ENCODE measurements at places on chromosomes 16 and 17.

DNA sequence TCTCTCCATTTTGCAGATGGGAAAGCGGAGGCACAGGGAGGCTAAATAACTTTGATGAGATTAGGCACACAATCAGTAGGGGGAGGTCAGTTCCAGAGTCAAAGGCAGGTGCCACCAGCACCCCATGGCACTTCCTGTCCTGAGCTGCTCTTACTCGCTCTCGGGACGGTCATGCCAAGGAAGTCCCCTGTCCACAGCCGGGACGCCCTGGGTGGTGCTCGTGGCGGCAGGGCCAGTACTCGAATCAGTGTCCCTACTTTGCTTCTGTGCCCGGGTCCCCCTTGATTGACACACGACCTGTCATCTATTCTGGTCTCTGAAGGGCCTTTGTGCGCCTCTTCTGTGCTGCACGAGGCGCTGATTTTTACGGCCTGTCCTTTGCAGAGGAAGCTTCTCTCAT is 31.3 kb downstream of the IRF8 start:
- DNase-seq, result no peak

DNA sequence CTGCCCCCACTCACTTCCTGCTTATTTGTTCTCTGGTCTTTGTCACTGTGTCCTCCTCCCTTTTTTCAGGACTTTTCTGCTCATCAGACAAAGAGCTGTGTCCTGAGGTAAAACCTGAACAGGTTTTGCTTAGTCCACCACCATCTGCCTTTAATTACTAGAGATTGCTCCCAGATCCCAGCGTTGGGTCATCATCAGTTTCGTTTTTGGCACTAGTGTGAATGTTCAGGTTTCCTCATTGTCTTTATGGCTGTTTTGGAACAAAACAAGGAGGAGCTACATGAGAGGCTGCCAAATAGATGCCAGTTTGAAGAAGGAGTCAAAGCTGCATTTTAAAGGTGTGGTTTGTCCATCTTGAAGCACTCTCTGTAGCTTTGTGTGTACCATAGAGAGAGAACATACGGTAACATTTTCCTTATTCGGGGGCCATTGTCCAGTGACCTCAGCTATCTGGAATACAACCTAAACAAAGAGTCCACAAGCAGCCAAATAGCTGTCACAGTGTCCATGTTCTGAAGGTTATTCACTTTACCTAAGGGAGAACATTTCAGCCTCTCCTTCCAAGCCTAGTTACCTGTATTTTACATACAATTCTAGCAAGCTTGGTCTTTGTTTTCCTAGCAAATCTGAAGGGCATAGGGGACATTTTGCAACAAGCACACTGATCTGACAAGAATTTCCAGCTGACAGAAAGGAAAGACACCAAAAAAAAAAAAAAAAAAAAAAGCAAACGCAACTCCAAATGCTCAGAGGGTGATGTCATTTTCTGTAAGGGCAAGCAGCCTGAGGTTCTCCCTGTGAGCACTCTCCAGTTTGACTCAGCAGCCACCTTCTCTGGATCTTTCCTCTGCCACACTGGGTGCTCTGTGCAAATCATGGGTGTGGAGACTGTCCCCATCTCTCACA is 196.1 kb downstream of the NTN1 start:
- DNase-seq, result no peak

DNA sequence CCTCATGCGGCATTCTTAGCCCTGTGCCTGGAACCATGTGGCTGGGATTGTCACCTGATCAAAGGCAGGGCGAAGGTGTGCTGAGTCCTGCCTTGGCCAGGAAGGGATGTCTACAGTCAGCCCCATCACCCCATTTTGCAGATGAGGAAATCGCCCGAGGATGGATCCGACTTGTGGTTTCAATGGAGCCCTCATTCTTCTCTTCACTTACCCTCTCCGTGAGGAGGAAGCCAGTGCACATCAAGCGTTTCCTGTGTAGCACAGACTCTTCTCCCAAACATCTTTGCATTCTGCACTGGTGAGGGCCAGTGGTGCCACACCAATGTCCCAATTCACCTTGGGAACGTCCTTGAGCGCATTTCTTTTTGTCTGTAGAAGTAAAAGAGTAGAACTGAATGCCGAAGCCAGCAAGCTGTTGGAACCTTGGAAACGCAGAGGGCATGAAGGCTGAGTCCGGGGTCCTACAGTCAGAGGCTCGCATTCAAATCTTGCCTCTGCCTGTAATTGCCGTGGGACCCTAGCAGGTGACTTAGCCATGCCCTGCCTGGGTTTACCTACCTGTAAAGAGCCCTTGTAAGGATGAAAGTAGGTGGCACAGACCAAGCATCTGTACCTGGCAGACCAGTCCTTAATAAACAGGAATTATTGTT is 85.4 kb downstream of the IRF8 start:
- no peak for DNase-seq

DNA sequence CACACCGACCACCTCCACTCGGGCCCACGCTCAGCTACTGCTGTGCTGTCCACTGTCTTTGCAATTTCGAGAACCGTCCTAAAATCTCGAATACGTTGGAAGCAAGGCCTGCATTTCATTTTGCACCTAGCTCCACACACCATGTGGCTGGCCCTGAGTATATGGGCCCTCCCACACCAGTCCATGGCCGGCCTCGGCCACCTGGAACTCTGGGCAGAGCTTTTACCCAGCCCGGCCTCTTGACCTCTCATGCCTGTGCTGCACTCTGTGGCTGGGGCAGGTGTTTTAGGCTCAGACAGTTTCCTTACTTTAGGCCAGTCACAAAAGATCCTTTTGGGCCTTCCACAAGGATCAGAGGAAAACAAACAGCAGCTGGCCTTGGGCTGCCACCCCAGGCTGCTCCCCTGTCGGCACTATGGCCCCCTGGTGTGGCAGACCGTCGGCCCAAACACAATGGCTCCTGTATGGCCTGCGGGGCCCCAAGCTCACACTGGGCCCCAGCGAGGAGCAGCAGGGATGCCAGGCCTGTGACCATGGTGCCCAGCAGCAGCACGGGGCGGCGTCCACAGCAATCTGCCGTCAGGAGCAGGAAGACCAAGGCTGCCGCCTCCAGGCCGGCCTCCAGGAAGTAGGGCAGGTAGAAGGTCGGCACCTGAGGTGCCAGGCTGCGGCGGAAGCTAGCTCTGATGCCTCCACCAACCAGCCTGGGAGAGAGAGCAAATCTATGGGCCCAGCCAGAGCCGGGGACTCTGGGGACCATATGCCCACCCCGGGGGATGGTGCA is 2.5 kb downstream of the SLC22A31 start:
- DNase-seq, result no peak

- peak; percentile 54 for DNase-seq
Observed at GRCh38 chr17:48357779-48358602, 72.0 kb downstream of the SKAP1 start.

- DNase-seq, result no peak
Observed at GRCh38 chr16:30738984-30739951, 9.0 kb upstream of the PHKG2 start.

DNA sequence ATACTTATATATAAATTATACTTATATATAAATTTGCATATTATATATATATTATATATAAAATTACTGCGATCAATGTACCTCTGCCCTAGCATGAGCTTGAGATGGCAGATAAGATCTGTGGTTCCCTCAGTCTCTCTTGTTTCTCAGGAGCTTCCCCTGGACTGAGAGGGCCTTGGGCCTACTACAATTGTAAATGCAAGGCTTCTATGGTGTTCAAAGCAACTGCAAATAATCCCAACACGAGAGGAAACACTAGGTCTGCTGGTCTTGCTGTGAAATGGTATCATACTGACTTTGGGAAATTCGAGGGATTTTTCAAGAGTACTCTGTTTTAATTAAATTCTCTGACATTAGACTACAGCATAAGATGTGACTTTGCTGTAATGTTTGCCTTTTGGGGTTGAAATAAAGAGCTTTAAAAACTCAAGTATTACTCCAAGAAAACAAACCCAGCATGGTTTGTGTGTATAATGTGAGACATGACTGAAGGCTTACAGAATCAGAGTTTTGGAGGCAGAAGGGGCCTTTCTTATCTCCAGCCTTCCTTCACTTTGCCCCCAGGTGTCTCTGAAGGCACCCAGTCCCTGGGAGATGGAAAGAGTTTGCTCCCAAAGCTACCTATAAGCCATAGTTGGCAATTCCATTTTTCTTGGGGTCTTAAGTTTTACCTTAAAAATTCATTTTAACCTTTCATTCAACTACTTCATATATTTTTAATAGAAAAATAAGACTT is 24.2 kb downstream of the ACSM1 start:
- DNase-seq, result no peak

Measured in NAMALWA (cell line).